ENCODE measurements at places on chromosomes 7 and 10. TPM values are rescaled to one million over a fixed set of nuclear protein-coding genes. Genes with fewer than 3 reads are reported as not detected.

DNA sequence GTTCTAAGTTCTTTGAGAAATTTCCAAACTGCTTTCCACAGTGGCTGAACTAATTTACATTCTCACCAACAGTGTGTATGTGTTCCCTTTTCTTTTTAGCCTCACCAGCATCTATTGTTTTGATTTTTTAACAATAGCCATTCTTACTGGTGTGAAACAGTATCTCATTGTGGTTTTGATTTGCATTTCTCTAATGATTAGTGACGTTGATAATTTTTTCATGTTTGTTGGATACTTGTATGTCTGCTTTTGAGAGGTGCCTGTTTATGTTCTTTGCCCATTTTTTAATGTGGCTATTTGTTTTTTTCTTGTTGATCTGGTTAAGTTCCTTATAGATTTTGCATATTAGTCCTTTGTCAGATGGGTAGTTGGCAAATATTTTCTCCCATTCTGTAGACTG is 191.4 kb downstream of the AGMO start:
- H3K27ac ChIP-seq: no peak overlapping the region
- DNase-seq: no peak
- H3K4me3 ChIP-seq: no peak overlapping the region
- no peaks in the 10 kb centered on the region for H3K27me3 ChIP-seq
- no peaks in the 10 kb centered on the region for H3K4me1 ChIP-seq

DNA sequence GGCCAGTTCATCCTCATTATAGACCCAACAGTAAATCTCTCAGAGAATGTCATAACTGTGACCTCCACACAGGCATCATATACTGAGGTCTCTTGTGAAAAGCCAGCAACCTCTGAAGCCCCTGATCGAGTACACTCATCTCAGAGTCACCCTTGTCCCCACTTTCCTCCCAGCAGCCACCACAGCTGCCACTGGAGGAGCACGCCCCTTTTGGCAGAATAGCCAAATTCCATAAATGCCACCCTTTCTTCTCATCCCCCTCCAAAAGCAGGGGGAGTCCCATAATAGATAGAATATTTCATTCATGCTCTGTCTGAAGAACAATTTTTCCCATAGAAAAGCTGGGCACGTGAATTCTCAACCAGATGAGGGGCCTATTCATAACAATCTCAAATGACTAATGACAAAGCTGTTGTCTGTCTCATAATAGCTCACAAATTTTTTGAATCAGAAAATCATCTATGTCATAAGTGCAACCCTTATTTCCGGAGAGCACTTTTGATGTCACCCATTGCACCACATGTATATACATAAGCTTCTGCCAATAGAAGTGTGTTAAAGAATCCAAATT is 47.4 kb downstream of the SGMS1 start:
- no peak for DNase-seq
- H3K4me3 ChIP-seq: no peak overlapping the region

GRCh38 chr10:62248465-62248864 is 20.2 kb downstream of the RTKN2 start:
- H3K4me3 ChIP-seq: no peak overlapping the region
- no peak overlapping the region for H3K27ac ChIP-seq
- no peak for DNase-seq
- H3K4me1 ChIP-seq: peaks cover 18% of the 10 kb centered on the region
- H3K27me3 ChIP-seq: no peaks in the 10 kb centered on the region
- H3K36me3 ChIP-seq: no peaks in the 10 kb centered on the region

DNA sequence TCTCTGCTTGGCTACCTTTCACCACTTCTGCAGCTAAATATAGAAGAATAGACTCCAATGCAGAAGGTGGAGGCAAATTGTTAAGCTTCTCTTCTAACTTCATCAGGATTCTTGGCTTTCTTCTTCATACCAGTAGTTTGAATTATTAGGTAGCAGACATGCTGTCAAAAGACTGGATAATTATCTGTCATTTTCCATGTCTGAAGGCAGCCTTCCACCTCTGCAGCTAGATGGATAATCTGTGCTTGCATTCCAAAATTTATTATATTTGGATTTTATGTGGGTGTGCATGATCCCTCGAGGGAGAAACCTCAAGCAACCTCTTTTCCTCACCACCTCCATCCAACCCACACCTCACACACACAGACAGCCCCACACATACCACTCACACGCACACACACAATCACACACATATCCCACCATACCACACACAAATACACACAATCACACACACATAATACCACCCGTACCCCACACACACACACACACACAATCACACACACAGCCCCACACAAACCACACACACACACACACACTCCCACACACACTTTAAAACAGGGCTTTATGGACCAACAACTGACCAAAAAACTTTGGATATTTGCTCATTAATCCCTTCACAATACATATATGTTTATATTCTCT is 145.0 kb downstream of the C7orf25 start:
- H3K4me3 ChIP-seq: no peak overlapping the region
- no peaks in the 10 kb centered on the region for H3K27me3 ChIP-seq
- DNase-seq: no peak
- H3K36me3 ChIP-seq: no peaks in the 10 kb centered on the region
- H3K27ac ChIP-seq: no peak overlapping the region
- no peaks in the 10 kb centered on the region for H3K4me1 ChIP-seq

DNA sequence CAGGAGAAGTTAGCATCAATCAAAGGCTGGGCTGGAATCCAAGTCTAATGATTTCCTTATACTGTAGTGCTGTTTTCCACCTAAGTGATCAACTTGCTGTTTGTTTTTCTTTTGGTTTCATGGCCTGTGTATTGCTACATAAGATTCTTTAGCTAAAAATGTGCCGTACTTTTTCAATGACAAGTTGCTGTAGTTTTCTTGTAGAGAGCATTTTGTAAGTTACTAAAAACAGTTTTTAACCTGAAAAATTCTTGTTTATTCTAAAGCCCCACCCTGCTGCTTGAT is 1.3 kb downstream of the HELLS start:
- H3K27ac ChIP-seq: peak overlapping the region; percentile 89
- peak overlapping the region; percentile 90 for H3K4me3 ChIP-seq
- no peaks in the 10 kb centered on the region for H3K36me3 ChIP-seq
- no peak for DNase-seq
- peaks cover 31% of the 10 kb centered on the region for H3K4me1 ChIP-seq

The GHRHR gene
- total RNA-seq: not detected

GRCh38 chr7:100093498-100093897 is 4.7 kb downstream of the COPS6 start:
- peaks cover 31% of the 10 kb centered on the region for H3K4me1 ChIP-seq
- H3K27ac ChIP-seq: peak overlapping the region; percentile 26
- H3K36me3 ChIP-seq: peaks cover 80% of the 10 kb centered on the region
- no peaks in the 10 kb centered on the region for H3K27me3 ChIP-seq
- H3K4me3 ChIP-seq: no peak overlapping the region

GRCh38 chr10:70272925-70273316 is 10.9 kb downstream of the NPFFR1 start:
- DNase-seq: no peak
- H3K36me3 ChIP-seq: no peaks in the 10 kb centered on the region
- peaks cover 7% of the 10 kb centered on the region for H3K4me1 ChIP-seq
- no peaks in the 10 kb centered on the region for H3K27me3 ChIP-seq

- DNase-seq: no peak
- no peak overlapping the region for H3K4me3 ChIP-seq
- H3K4me1 ChIP-seq: no peaks in the 10 kb centered on the region
- H3K27ac ChIP-seq: no peak overlapping the region
- peaks cover 50% of the 10 kb centered on the region for H3K27me3 ChIP-seq
Observed at GRCh38 chr7:19107356-19108146, 9.9 kb downstream of the TWIST1 start.

The TMEM26 gene
- not detected for total RNA-seq

The PDE1C gene
- not detected for total RNA-seq

DNA sequence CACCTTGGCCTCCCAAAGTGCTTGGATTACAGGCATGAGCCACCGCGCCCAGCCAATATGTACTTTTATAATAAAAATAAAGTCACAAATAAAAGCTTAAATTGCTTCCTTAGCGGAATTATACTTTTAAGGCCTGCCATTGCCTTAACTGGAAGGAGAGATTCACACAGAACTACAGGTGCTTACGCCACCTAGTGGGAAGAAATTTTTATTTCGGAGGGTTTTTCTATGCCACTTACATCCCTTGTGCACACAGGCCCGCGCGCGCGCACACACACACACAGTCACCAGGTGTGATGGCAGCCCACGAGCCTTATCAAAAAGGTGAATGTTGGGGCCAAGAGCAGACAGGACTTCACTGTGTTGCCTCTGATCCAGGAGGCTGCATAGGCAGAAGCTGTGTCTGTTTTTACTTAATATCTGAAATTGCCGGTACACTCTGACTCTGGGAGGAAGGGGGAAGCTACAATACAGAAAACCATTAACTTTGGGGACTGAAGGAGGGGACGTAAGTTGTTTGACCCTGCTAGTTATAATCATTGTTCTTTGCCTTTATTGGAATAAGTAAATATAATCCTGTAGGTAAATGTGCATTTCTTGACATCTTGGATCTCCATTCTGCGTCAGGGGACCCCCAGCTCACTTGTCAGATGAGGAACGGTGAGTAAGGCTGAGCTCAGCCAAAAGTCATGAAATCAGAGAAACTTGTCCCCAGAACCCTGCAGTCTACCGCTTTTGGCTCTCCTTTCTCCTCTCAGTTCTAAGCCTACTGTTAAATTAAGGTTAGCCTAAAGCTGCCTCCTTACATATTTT is 87.1 kb downstream of the SLC16A9 start:
- no peak overlapping the region for H3K27ac ChIP-seq
- no peaks in the 10 kb centered on the region for H3K36me3 ChIP-seq
- DNase-seq: peak; percentile 41
- H3K4me3 ChIP-seq: no peak overlapping the region
- H3K27me3 ChIP-seq: no peaks in the 10 kb centered on the region

DNA sequence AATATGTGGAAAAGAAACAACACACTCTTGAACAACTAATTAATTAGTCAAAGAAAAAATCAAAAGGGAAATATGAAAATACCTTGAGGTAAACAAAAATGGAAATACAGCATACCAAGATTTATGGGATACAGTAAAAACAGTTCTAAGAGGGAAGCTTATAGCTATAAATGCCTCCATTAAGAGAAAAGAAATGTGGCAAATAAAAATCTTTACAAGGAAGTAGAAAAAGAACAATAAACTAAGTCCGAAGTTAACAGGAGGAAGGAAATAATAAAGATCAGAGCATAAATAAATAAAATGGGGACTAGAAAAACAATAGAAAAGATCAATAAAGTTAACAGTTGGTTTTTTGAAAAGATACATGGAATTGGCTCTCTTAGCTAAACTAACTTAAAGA is 267.8 kb upstream of the NRP1 start:
- H3K36me3 ChIP-seq: no peaks in the 10 kb centered on the region
- no peak for DNase-seq
- no peak overlapping the region for H3K27ac ChIP-seq
- H3K4me1 ChIP-seq: no peaks in the 10 kb centered on the region

DNA sequence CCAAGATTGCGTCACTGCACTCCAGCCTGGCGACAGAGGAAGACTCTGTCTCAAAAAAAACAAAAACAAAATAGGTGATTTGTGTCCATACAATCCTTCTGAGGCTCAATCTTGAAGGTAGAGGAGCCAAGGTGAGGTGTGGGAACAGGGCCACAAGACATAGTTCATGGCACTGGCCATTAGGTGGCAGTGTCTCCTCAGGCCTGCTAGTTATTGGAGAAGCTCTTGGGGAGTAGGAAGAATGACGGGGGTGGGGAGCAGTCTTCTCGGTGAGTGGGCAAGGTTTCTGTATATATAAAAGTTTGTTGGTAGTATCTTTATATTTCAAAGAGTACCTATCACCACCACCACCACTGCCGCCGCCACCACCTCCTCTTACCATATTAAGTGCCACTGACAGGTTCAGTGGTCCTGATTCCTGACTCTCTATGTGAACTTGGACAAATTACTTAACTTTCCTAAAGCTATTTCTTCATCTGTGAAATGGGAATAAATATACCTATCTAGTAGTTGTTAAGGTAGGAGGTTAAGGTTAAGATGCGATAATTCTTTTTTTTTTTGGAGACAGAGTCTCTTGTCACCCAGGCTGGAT is 24.0 kb downstream of the CCSER2 start:
- DNase-seq: peak; percentile 45
- H3K4me3 ChIP-seq: no peak overlapping the region
- H3K36me3 ChIP-seq: no peaks in the 10 kb centered on the region
- no peaks in the 10 kb centered on the region for H3K27me3 ChIP-seq
- no peak overlapping the region for H3K27ac ChIP-seq

DNA sequence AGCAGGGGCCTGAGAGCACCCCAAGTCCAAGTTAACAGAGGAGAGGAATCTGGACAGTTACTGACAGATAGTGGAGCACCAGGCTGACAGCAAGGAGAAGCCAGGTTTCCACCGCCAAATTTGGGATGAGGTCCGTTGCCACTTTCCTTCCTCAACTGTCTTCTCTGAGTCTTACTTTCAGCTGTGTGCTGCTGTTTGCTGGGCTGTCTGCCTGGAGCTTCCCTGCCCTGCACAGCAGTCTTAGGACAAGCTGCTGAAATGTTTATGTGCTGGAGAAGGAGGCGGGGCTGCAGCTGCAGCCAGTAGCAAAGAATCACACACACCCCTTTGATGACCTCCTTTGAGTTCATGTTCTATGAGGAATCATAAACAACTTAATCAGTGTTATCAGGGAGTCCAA is 17.4 kb upstream of the CYP3A7 start:
- no peaks in the 10 kb centered on the region for H3K27me3 ChIP-seq
- H3K36me3 ChIP-seq: no peaks in the 10 kb centered on the region
- no peak overlapping the region for H3K27ac ChIP-seq
- DNase-seq: no peak
- H3K4me3 ChIP-seq: no peak overlapping the region

- no peak overlapping the region for H3K27ac ChIP-seq
- H3K4me3 ChIP-seq: no peak overlapping the region
- 0 out of 2 replicates have a peak, but pooled peaks cover 2% of the 10 kb centered on the region for H3K27me3 ChIP-seq
Observed at GRCh38 chr7:151416941-151417315, 7.1 kb upstream of the WDR86 start.

- DNase-seq: no peak
- H3K27ac ChIP-seq: no peak overlapping the region
- no peaks in the 10 kb centered on the region for H3K4me1 ChIP-seq
- peaks cover 5% of the 10 kb centered on the region for H3K27me3 ChIP-seq
- H3K4me3 ChIP-seq: no peak overlapping the region
- H3K36me3 ChIP-seq: no peaks in the 10 kb centered on the region
Observed at GRCh38 chr10:101323495-101323894, 30.5 kb upstream of the BTRC start.

The CCDC146 gene
- total RNA-seq: 1.2 TPM

GRCh38 chr10:63213489-63213888 is 80.4 kb downstream of the NRBF2 start:
- H3K36me3 ChIP-seq: peaks cover 62% of the 10 kb centered on the region
- no peak for DNase-seq
- H3K4me1 ChIP-seq: no peaks in the 10 kb centered on the region
- H3K27me3 ChIP-seq: no peaks in the 10 kb centered on the region
- no peak overlapping the region for H3K4me3 ChIP-seq
- H3K27ac ChIP-seq: no peak overlapping the region

- no peaks in the 10 kb centered on the region for H3K36me3 ChIP-seq
- DNase-seq: peak; percentile 44
- H3K4me3 ChIP-seq: peak overlapping the region; percentile 50
Observed at GRCh38 chr7:149422162-149422913, 38.5 kb downstream of the ZNF777 start.

The RNF32 gene
- not detected for total RNA-seq

GRCh38 chr10:72328829-72329204 is 25.9 kb downstream of the DNAJB12 start:
- H3K27ac ChIP-seq: no peak overlapping the region
- H3K27me3 ChIP-seq: no peaks in the 10 kb centered on the region
- DNase-seq: no peak
- peaks cover 90% of the 10 kb centered on the region for H3K4me1 ChIP-seq

The IFIT1 gene
- 7.5 TPM for total RNA-seq
